ENCODE measurements at places on chromosomes 4 and X.

DNA sequence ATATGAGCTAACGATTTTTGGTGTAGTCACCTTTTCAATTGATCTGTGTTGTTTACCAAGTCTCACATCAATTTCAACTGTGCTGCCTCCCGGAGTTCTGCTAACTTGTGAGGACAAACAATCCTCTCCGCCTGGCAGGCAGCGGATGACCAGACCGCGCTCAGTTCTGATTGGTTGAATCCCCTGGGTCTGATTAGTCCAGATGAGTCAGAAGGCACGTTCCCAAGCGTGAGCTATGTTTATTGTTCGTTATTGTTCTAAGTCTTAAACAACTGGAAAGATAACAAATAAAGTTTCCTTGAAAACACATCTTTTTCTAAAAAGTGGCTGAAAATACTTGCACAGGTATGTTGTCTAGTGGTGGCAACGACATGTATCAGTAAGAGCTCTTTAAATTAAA lies 37.9 kb upstream of the TRPC3 start:
- no peak for DNase-seq

DNA sequence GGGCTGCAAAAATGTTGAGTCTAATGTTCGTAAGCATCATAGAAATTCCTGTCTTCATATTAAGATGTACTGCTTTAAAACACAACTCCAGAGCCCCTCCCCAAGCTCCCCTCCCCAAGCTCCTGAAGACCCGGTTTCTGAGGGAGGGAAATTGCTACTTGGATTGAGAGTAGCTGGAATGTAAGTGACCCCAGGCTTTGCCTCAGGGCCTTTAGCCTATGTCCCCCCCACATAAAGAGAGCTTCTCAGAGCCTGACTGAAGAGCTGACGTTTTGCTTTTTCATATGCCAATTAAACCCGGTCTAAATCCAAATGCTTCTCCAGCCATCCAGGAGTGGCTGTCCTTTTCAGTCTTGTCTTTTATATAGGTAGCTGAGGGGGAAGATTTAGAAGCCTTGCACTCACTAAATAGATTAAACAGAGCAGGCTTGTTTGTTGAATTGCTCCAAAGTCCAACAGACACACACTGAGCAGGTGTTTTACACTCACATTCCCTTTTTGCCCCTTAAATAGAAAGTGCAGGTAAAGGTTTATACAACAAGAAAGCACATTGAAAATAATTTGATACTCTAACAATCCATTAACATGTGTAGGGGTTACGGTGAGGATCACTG lies 19.6 kb downstream of the ARX start:
- no peak for DNase-seq

DNA sequence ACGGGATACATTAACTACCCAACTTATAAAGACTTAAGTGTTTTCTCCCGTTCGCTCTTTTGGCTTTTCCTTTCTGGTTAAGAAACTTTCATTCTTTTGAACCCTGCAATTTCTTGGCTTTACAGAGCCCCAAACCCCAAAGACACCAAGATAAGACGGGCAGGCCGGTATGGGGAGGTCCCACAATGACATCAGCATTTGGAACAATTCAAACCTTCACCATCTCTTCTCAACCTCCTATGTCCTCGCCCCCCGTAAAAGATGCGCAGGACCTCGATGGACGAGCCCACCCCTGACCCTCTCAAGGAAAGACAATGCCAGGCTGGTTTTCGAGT lies 999 bp downstream of the ZNF518B start:
- DNase-seq, result no peak

DNA sequence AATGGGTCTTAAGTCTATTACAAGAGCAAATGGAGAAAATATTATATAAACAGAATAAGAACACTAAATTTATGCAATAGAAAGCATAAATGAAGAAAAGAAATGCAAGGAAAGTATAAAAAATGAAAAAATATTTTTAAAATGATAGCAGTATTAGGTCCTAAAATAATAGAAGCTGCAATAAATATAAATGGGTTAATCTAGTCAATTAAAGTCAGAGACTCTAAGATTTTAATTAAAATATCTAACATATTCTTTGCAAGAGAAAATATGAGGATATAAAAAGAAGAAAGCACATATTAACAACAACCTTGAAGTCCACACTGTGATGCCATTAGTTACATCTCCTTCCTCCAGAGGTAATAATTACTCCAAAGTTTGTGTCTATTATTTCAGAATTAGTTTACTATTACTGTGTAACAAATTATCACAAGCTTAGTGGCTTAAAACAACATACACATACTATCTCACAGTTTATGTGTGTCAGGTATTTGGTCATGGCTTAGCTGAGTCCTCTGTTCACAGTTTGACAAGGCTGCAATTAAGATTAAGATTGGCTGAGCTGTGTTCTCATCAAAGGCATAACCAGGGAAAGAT lies 174.9 kb downstream of the NAA11 start:
- DNase-seq, result no peak

- DNase-seq, result no peak
Observed at GRCh38 chr4:71689822-71690221, 94.1 kb downstream of the GC start.

- DNase-seq, result no peak
Observed at GRCh38 chr4:11881947-11882346, 453.3 kb upstream of the HS3ST1 start.

- DNase-seq, result no peak
Observed at GRCh38 chr4:127165971-127166370, 466.8 kb upstream of the INTU start.

DNA sequence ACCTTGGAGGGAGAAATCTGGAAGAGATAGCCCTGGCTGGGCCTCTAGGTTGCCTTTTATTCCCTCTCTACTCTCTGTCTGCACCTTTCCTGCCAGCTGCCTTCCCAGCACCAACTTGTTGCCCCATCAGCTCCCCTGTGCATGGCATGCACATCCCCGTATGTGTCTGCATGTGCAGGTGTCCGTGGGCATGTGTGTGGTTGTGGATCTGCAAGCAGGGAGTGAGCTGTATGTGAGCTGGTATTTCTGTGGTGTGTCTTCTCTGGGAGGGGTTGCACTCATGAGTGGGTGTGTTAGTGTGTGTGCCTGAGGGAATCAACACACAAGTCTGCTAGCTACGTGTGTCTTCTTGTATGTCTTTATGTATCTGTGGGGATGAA lies 9.9 kb downstream of the L1CAM start:
- no peak for DNase-seq

GRCh38 chr4:36414248-36414647 lies 132.8 kb downstream of the DTHD1 start:
- DNase-seq, result no peak

- DNase-seq, result no peak
Observed at GRCh38 chr4:145784036-145784435, 104.1 kb downstream of the C4orf51 start.

GRCh38 chr4:89287945-89288344 lies 19.7 kb downstream of the GPRIN3 start:
- no peak for DNase-seq

GRCh38 chrX:13685126-13685763 lies 3.7 kb upstream of the RAB9A start:
- DNase-seq, result no peak

All from stimulated activated CD8-positive, alpha-beta memory T cell treated with anti-CD3 and anti-CD28 coated beads, Interleukin-4, amount 100 ng/mL, for 1 hour (primary cell).